ENCODE measurements at places on chromosomes 1 and 21.

DNA sequence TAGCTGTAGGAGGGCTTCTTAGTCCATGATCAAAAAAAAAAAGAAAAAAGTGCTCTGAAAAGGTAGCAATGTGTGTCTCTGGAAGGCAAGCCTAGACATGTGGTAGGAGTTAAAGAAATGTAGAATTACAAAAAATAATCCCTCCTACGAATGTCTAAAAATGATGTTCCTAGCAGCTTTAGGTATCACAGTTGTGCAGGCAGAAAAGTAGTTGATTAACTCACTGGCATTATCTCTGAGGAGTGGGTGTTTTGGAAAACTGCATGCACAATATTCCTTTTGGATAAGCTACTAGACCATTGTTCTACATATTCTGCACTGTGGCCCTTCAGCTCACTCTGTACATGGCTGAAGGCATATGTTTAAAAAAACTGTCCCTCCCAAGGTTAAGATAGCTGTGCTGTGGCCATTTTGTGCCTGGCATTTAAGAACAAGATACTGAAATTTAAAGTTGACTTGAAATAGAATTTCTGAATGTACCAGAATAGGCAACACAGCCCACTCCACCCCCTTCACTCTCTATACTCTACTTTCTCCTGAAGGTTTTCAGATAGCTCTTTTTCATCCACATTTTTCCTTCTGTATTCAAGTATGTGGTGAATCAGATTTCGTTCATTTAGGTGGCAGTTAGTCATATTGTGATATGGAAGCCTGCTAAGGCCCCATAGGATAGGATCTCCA is 463.9 kb upstream of the LRRC7 start:
- DNase-seq, result no peak

DNA sequence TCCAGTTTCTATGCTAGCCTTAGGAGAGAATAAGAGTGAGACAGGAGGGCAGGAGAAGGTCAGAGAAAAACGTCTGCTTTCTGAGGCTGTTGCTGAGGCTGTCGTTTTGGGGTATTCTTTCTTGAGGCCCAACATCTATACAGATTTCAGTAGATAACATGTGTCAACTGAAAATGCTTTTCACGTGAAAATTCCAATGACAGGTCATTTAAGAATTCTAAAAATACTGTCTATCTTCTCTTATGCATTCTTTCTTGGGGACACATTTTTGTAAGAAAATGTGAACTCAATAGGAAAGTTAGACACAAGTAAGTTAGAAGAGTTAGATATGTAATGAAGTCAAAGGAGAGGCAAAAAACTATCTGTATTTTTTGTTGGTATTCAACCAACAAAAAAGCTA is 150.8 kb downstream of the TGFB2 start:
- DNase-seq, result no peak

- peak; percentile 55 for DNase-seq
These were observed 6.7 kb upstream of the RNASEL start for GRCh38 chr1:182595641-182596240.

DNA sequence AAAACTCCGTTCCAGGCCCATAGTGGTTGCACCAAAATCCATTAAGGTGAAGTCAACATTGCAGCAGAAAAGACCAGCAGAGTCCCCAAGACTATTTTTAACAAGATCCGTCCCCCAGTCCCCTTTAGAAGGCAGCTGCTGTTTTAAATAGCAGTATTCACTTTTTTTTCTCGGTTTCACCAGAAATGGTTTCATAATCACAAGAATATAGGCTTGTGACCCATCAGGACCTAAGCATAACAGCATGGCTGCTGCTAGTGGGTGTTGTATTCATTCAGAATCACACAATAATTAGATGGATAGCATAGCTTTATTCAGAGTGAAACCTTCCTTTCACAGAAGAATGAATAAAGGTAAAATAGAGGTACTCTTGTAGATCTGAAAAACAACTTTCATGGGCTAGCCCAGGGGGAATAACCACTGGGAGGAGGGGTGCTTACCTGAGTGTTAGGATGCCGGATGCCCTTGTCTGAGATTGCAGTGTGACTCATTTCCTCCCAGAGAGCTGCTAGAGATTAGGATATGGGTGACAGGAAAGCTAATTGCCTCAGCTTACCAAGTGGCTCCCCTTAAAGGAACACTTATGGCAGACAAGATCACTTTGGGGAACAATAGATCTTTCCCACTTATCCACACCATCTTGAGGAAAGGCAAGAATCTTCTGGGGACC is 35.0 kb downstream of the ACKR1 start:
- DNase-seq, result no peak

GRCh38 chr1:51653127-51653526 is 36.2 kb downstream of the OSBPL9 start:
- DNase-seq, result no peak

DNA sequence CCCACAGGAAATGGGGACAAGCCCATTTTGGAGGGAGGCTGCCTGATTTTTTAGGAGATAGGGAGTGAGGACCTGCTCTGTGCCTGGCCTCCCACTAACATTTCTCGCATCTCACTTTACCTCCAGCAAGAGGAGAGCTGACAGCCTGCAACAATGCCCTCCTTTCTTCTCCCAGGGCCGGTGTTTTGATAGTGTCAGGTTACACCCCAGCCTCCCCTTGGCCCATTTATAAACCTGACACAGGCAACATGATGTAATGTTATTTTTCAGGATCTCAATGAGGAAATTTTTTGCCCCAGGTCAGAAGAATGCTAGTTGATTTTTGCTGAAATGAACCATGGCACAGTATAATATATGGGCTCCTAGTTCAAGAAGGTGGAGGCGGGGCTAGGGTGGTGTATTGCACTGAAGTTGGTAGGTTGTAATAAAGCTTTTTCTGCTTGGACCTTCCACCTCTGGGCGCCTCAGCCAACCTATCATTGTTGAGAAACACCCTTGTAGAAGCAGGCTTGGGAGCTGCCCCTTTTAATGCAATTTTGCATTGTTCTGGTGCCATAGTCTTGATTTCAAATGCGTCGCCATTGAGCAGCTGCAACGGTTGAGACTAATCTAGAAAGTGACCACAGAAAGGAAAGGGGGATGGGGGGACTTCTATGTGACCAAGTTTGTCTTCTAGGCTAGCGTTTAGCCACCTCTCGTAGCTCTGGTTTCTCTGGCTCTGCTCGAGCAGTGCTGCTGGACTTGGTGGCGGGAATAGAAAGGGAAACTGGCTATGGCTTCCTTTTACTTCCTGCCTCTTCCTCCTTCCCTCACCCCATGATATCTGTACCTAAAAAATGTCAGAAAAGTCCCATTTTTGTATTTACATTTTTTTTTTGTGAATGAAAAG is 53.0 kb downstream of the PBX1 start:
- no peak for DNase-seq

DNA sequence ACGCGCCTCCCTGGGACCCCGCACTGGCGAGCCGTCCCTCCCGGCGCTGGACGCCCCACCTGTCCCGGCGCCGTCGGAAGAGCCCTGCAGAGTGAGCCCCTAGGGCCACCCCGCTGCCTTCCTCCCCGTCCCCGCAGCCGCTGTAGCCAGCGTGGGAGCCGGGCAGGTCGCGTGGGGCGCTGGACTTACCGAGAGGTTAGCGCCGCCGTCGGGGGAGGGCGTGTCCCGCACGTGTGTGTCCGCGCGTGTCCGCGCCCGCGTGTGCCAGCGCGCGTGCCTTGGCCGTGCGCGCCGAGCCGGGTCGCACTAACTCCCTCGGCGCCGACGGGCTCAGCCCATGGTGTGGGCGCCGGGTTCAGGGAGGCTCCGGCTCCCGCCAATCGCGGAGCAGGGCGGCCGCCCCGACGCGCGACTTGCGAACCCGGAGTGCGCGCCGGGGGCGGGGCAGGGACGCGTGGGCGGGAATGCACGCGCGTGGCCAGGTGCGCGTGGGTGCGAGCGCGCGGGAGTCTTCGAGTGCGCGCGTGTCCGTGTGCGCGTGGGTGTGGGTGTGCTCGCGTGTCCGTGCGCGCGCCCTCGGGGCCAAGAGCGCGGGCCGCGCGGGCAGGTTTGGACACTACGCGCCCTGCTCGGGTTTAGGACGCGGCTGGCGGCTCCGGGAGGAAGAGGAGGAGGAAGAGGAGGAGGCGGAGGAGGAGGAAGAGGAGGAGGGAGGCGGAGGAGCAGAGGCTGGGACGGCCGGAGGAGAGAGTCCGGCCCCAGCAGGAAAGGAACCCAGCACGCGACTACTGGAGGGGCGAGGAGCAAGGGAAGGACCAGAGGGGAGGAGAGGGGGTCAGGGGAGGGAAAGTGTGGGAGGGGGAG is 145.2 kb upstream of the ETS2 start:
- no peak for DNase-seq

- no peak for DNase-seq
These were observed 183.8 kb downstream of the PBX1 start for GRCh38 chr1:164742745-164743144.

GRCh38 chr21:29481081-29481480 is 182.4 kb downstream of the BACH1 start:
- no peak for DNase-seq

GRCh38 chr1:25688390-25689119 is 72.0 kb downstream of the MAN1C1 start:
- DNase-seq, result no peak

GRCh38 chr21:44487831-44488230 is 32.5 kb downstream of the LRRC3 start:
- no peak for DNase-seq

DNA sequence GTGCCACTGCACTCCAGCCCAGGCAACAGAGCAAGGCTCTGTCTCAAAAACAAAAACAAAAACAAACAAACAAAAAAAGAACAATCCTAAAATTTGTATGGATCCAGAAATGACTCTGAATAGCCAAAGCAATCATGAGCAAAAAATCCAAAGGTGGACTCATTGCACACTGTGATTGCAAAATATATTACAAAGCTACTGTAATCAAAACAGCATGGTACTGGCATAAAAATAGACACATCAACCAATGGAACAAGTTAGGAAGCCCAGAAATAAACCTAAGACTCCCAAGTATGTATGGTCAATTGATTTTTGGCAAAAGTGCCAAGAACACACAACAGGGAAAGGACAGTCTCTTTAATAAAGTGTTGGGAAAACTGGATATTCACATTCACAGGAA is 19.9 kb downstream of the ERO1B start:
- no peak for DNase-seq

DNA sequence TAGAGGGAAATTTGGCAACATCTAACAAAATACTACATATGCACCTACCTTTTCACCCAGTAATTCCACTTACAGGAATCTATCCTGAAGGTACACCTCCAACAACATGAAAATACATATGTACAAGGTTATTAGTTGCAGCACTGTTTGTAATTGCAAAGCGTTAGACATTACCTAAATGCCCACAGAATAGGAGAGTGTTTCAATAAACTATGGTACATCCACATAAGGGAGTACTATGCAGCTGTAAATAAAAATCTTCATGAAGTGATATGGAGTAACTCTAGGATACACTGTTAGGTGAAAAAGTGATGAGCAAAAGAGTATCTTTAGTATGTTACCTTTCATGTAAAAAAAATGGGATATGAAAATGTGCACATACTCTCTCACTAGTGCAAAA is 126.1 kb downstream of the ACBD6 start:
- no peak for DNase-seq

DNA sequence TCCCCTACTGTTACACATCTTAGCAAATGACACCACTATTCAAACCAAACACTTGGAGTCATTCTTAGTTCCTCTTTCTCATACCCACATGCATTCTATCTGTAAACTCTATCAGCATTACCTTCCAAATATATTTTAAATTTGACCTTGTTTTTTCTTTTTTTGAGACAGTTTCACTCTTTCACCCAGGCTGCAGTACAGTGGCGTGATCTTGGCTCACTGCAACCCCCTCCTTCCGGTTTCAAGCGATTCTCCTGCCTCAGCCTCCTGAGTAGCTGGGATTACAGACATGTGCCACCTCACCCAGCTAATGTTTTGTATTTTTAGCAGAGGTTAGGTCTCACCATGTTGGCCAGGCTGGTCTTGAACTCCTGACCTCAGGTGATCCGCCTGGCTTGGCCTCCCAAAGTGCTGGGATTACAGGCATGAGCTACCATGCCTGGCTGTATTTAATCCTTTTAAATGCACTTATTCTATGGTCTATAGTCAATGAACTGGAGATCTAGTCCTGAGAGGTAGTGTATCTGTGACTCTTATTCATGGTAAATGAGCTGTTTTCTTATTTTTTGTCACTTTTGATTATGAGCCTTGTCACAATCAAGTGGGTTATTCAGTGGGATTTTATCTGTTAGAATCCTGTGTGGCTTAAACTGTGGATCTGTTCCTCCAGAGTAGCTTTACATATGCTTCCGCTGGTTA is 73.1 kb downstream of the GATAD2B start:
- DNase-seq, result no peak

GRCh38 chr21:15453261-15453660 is 276.5 kb upstream of the USP25 start:
- DNase-seq, result no peak

DNA sequence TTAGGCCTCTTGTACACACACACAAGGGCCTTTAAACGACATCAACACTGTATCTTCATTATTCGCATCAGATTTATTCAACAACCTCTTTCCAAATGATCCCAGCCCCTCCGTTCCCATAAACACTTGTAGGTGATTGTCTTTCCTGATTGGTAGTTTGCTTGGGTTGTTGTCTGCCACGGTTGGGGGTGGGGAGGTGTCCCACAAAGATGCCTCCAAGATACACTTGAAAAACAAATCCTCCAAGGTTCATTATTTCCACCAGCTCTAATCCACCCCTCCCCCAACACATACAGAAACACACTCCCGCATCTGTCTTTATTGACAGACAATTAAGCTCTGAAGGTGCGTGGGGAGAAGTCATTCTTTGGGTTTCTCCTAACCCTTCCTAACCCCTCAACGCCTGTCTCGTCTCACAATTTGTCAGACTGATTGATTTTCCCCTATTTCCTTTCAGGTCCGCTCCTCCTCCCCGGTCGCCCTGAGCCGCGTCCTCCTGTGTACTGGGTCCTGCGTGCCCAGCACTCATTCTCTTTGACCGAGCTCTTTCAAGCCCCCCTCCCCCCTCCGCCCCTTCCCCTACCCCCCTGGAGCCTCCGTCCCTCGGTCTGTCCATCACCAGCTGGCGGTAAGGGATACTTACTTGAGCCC is 1.4 kb downstream of the WDR26 start:
- DNase-seq, result no peak

DNA sequence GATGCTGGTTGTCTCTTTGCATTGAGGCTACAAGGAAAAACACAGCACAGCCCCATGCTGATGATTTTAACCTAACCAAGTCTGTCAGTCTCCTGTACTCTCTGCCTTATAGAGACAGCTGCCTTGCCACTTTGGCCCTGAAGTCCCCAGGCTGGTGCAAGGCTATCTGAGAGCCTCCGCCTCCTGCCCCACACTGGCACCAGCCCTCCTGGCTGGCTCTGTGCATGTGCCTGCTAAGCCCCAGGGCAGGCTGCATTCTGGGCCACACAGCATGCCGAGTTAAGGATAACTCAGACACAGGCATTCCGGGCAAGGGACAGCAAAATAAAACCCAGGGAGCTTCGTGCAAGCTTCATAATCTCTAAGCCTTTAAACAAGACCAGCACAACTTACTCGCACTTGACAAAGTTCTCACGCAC is 910 bp downstream of the RUNX1 start:
- DNase-seq, result no peak

DNA sequence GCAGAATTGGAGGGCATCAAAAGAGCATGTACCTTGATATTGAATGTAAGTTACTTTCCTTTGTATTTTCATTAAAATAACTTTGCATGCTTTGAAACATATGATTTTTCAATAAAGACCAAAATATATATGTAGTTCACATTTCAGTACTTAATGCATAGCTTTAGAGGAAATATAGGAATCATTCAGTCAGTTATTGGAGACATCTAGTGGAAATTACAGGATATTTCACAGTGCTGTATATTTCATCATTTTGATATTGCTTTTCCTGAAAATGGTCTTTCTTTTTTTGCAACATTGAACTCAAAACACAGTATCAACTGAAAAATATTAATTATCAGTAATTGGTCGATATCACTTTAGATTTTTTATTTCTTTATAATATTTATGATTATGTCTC is 375.8 kb downstream of the NCAM2 start:
- DNase-seq, result no peak

- peak; percentile 92 for DNase-seq
These were observed 4.9 kb downstream of the ASAP3 start for GRCh38 chr1:23478896-23479665.
